SK-MEL-5 (cell line): ENCODE measurements at places on chromosomes 7 and 10. TPM values are rescaled to one million over a fixed set of nuclear protein-coding genes. Genes with fewer than 3 reads are reported as not detected.

GRCh38 chr7:90180649-90181048 lies 26.4 kb downstream of the STEAP1 start:
- no peak for DNase-seq

UBE2D1 gene
- total RNA-seq: 13.1 and 13.8 TPM in 2 replicates

SPOCK2 gene
- 0.05 and 0.24 TPM in 2 replicates for total RNA-seq

GRCh38 chr10:30047430-30047829 lies 12.0 kb downstream of the JCAD start:
- no peak for DNase-seq

DNA sequence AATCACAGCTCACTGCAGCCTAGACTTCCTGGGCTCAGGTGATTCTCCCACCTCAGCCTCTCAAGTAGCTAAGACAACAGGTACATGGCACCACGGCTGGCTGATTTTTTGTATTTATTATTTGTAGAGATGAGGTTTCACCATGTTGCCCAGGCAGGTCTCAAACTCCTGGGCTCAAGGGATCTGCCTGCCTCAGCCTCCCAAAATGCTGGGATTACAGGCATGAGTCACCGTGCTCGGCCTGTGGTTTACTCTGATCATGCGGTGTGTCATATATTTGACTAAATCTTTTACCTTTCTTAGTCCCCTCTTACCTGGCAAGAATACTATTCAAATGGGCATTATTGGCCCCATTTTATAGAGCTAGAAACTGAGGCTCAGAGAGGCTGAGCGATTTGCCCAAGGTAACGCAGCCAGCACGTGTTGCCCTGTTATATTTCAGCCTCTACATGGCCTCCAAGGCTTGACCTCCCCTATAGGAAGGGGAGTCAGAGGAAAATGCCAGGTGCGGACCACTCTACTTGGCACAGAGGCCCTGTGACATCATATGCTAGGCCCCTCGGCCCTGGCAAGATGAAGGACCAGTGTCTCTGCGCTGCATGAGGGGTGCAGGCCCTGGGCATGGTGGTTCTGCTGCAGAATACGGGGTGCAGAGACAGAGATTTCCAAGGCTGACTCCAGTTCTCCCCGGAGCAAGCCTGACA lies 8.2 kb downstream of the ZCCHC24 start:
- DNase-seq: no peak

- DNase-seq: peak; percentile 55
Measured at GRCh38 chr7:28953633-28954032, 4.5 kb downstream of the TRIL start.

- peak; percentile 13 for DNase-seq
Measured at GRCh38 chr10:75772153-75772887, 340.9 kb downstream of the LRMDA start.

GRCh38 chr10:130369645-130370381 lies 233.6 kb downstream of the GLRX3 start:
- DNase-seq: no peak

CYP2C8 gene
- not detected in 2 replicates for total RNA-seq

MKX gene
- not detected in 2 replicates for total RNA-seq

SLC18A2 gene
- 0.11 TPM in 1 of 2 replicates, not detected in the other for total RNA-seq

DNA sequence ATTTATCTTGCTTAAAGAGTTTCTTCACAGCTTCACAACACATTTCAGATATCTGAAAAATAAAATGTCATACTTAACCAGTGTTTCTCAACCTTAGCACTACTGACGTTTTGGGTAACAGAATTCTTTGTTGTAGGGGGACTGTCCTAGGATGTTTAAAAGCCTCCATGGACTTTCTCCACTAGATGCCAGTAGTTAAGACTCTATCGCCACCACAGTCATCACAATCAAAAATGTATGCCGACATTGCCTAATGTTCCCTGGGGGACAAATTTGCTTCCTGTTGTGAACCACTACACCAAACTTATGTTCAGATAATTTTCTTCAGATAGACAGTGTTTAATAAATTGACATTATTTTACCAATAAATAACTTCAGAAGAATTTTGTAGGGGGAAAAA lies 13.4 kb downstream of the NOC3L start:
- peak; percentile 52 for DNase-seq

- no peak for DNase-seq
Measured at GRCh38 chr10:31037749-31038148, 6.1 kb upstream of the ZNF438 start.

- no peak for DNase-seq
Measured at GRCh38 chr7:34327681-34328080, 330.3 kb upstream of the NPSR1 start.

GRCh38 chr7:74567318-74567668 lies 90.2 kb upstream of the GTF2I start:
- DNase-seq: no peak

SLC16A12 gene
- not detected in 2 replicates for total RNA-seq

GRM3 gene
- total RNA-seq: not detected in 2 replicates

ASAH2 gene
- total RNA-seq: 0.37 and 1.1 TPM in 2 replicates

DNA sequence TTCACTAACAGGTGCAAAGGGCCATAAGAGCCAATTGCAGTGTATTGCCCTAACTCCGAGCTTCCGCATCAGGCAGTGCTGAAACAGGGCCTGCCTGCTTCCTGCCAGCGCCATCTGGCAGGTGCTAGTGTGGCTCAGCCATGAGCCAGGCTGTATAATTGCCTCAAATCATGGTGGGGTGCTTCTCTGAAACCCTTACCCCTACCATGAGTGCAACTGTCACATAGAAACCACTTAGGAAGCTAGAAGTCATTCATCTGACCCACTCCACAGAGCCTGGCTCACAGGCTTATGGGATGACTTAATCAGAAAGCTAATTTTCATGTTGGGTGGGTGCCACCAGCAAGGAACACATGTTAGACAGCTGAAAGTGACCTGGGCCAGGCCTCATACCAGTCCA lies 133.3 kb upstream of the LAMB4 start:
- no peak for DNase-seq

DNA sequence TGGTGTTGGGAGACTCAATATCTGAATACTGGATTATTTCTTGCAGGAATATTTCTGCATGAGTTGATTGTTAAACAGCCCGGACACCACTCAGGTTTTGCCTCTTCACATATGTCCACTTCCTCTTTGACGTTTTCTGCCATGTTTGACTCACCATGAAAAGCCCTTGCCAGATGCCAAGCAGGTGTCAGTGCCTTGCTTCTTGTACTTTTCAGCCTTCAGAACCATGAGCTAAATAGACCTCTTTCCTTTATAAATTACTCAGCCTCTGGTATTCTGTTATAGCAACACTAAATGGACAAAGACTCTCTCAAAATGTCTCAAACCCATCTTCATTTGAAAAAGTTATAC lies 24.7 kb upstream of the MACC1 start:
- DNase-seq: no peak

OR6V1 gene
- total RNA-seq: not detected in 2 replicates

- DNase-seq: no peak
Measured at GRCh38 chr7:102864958-102865357, 47.8 kb upstream of the LRRC17 start.

AKR1B15 gene
- total RNA-seq: 0.08 TPM in 1 of 2 replicates, not detected in the other

- DNase-seq: no peak
Measured at GRCh38 chr10:4672201-4672600, 153.8 kb upstream of the AKR1E2 start.

DNA sequence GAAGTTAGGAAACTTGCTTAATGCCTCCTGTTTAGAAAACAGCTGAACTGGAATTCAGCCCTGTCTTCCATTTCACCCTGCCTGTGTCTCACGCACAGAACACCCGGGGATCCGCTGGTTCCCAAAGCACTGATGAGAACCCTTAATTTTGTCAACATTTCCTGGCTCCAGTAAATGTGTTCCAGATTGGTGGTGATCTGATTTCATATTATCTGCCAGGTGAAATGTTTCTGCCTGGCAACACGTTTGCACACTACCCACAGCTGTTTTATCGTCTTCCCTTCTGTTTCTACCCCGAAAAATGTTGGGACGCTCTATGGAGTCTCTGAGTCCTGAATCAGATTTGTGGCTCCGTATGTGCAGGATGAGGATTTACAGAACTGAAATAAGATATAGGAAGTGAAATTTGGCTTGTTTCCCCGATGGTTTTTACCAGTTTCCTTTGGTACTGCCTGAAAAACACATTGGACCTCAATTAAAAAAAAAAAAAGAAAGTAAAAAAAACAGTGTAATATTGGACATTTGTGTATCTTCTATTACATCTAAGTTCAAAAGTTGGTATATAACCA lies 29.0 kb downstream of the MRC1 start:
- no peak for DNase-seq

GRCh38 chr7:117381362-117381761 lies 45.9 kb downstream of the ASZ1 start:
- DNase-seq: peak; percentile 24

DNA sequence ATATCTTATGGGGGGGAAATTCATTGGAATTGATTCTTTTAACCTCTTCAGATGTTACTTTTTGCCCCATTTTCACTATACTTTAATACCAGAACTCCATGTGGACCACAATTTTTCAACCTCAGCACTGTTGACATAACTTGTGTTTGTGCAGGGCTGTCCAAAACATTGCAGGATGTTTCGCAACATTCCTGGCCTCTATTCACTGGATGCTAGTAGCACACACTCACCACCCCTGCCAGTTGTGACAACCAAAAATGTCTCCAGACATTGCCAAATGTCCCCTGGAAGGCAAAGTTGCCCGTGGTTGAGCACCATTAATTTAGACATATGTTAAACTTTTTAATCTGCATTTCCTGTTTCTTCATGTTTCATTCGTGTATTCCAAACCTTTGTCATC lies 234.7 kb downstream of the GFRA1 start:
- no peak for DNase-seq

GRCh38 chr10:60560451-60560850 lies 170.8 kb upstream of the ANK3 start:
- DNase-seq: no peak

GRCh38 chr10:85792533-85792858 lies 574.1 kb downstream of the GRID1 start:
- DNase-seq: no peak

DNA sequence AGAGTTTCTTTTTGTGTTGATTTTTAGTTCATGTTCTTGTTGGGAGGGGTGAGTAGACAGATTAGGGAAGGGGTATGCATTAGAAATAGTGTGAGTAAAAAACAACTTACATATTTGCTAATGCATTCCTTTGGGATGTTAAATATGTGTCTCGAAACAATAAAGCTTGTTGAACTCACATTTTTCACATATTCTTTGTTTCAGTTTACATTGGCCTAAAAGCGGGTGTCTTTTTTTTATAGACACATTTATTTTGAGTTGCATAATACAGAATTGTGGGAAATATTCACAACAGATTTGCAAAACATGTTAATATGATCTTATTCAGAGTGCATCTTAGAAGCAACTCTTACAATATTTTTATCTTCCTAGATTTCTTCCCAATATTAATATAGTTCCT lies 337.5 kb upstream of the CNTNAP2 start:
- no peak for DNase-seq
